Activated CD8-positive, alpha-beta memory T cell treated with anti-CD3 and anti-CD28 coated beads for 1 hour (primary cell): ENCODE measurements at places on chromosomes 5 and 9.

DNA sequence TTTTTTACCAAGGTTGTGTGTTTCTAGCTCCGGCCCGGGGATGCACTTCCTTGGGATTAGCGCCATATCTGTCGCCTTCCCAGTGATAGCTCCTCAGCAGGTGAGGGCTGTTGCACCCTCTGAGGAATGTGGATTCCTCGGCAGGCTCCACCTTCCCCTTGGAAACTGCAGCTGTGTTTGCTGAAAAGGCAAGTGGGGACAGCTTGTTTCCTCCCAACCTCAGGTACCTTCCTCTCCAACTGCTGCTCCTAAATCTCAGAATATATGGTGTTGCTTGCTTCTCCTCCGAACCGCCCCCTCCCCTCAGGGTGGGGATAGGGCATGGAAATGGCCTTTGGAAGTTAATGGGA, 1.3 kb downstream of the SLC1A1 start:
- DNase-seq: no peak

GRCh38 chr9:115335439-115335838, 217.5 kb upstream of the TNC start:
- DNase-seq: no peak

DNA sequence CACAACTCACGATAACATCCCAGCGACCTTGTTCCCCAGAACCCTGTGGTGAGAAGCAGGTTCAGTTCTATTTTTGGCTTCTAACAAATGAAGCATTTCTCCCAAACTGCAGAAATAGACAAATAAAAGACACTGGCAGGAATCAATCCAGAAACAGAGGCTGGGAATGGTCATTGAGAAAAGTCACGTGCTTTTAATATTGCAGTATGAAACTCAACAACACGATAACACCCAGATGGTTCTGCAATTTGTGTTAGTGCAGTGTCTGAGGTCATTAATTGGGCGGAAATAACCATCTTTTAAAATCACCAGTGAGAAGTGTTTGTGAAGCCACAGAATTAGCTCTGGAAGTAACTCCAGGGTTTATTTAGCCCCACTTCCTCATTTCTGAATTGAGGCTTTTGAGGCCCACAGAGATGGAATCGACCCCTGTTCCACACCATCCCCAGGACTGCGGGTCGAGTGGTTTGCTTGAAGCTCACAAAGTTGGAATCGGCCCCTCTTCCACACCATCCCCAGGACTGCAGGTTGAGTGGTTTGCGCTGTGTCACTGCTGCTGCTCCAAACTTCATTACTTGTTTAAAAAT, 164.7 kb upstream of the IRX4 start:
- DNase-seq: no peak

- no peak for DNase-seq
Measured at GRCh38 chr5:111463311-111463710, 49.0 kb downstream of the STARD4 start.

- no peak for DNase-seq
Measured at GRCh38 chr5:97929383-97929782, 746.3 kb upstream of the RIOK2 start.

DNA sequence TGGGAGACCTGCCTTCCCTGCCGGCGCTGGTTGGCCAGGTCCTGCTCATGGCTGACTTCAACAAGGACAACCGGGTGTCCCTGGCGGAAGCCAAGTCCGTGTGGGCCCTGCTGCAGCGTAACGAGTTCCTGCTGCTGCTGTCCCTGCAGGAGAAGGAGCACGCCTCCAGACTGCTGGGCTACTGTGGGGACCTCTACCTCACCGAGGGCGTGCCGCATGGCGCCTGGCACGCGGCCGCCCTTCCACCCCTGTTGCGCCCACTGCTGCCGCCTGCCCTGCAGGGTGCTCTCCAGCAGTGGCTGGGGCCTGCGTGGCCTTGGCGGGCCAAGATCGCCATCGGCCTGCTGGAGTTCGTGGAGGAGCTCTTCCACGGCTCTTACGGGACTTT, 10.6 kb downstream of the DIPK1B start:
- DNase-seq: no peak
